ENCODE measurements at places on chromosomes 6 and 20.

GRCh38 chr6:135165031-135165430 lies 16.1 kb upstream of the MYB start:
- DNase-seq: no peak

DNA sequence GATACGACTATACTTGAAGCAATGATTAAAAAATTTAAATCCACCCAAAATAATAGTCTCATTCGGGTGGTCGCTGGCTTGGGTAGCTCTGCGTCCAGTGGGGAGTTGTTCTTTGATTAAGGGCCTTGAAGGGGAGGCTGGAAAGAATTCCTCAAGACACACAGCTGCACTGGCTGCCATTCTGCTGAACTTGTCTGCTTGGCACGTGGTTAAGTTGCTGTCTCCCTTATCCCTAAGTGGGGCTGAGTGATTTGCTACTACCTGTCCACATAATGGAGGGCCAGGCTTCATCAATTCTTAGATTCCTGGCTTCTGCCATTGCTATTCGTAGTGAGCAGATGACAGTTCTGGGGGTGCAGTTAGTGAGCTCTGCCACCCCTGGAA lies 98.5 kb downstream of the GMPR start:
- DNase-seq: no peak

GRCh38 chr6:32413427-32414047 lies 6.6 kb upstream of the BTNL2 start:
- DNase-seq: peak; percentile 87

GRCh38 chr6:56222499-56222898 lies 24.9 kb downstream of the COL21A1 start:
- DNase-seq: no peak

DNA sequence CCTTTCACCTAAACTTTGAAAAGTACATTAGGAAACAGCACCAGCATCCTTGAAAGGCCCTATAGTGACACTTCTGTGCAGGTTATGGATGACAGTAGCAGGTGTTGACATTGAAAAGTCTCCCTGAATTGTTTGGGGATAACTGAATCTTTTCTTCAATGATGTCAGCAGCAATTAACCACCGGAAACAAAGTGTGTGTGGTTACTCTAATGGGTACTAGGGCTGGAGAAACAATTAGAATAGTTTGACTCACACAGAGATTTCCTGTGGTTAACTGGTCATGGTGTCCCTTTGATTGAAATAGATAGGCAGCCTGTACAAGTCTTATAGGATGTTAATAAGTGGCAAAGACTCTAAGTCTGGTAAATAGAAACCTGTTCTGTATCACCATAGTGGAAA lies 189.1 kb downstream of the TBX18 start:
- no peak for DNase-seq

GRCh38 chr6:30150671-30151395 lies 10.2 kb downstream of the TRIM10 start:
- no peak for DNase-seq

DNA sequence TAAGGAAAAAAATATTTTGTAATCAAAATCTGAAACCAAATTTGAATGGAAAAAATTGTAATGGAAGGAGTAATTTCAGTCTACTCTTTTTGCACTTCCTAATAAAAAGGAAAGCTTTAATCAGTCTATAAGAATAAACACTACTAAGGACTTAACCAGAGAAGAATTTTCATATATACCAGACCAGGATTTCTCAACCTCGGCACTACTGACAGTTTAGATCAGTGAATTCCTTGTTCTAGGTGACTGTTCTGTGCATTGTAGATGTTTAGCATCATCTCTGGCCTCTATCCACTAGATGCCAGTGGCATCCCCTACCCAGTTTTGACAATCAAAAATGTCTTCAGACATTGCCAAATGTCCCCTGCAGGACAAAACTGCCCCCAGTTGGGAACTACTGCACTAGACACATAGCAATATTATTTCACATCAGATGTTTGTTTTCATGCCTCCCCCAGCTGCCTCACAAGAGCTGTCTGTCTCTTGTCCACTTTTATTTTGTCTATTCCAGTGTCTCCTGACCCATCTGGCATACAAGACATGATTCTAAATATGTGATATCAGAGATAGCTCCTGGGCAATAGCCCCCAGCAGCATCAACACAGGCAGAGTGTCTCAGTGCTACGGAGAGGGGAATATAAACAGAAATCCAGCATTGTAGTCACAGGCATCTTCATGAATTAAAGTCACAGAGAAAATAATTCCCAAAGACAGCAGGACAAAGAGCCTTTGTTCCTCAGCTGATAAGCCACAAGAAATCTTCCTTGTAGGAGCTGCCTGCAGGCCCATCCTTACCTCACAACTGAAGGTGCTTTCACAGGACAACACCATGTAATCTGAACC lies 27.0 kb downstream of the DNAAF9 start:
- no peak for DNase-seq

GRCh38 chr6:165800337-165800736 lies 137.3 kb upstream of the PDE10A start:
- DNase-seq: no peak

DNA sequence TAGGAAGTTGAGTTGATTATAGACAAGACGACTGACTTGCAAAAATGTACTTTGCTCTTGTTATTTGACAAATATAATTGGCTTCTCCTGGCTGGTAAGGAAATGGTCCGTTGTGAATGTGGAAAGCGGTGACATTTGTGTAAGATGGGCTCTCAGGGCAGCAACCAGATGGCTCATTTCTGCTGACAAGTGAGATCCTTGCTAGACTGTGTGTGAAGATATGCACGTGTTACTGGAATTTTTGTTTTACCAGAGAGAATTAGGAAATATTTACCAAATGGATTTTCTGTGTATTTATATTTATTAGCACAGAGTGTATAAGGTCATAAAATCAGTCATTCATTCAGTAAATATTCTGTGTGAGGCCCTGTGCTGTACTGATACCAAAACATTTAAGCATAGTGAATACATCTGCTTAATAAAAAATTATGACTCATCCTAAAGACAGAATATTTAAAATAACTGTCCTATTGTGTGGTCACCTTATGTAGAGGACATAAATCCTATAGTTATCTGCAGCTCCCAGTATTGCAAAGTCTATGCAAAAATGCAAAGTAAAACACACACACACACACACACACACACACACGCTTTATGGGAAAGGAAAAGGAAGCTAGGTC lies 109.9 kb upstream of the ASF1A start:
- no peak for DNase-seq

- DNase-seq: no peak
Measured at GRCh38 chr20:18750735-18751134, 62.8 kb upstream of the SCP2D1 start.
